ENCODE measurements at places on chromosomes 1 and 21.

DNA sequence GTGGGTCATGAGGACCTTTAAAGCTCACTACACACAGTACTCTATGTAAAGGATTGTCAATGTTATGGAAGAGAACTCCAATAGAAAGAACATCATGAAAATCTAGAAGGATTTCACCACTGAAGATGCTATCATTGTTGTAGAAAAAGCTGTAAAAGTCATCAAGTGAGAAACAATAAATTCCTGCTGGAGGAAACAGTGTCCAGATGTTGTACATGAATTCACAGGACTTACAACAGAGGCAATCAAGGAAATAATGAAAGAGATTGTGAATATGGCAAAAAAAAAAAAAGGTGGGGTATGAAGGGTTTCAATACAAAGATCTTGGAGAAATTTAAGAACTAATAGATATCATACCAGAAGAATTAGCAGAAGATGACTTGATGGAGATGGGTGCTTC is 355.1 kb upstream of the ZRANB2 start:
- no peaks in the 10 kb centered on the region for H3K36me3 ChIP-seq
- no peak overlapping the region for H3K4me3 ChIP-seq
- H3K27ac ChIP-seq = no peak overlapping the region

GRCh38 chr1:42551180-42551579 is 88.1 kb downstream of the CCDC30 start:
- H3K4me3 ChIP-seq = no peak overlapping the region
- no peaks in the 10 kb centered on the region for H3K4me1 ChIP-seq
- no peaks in the 10 kb centered on the region for H3K27me3 ChIP-seq
- no peak for DNase-seq

DNA sequence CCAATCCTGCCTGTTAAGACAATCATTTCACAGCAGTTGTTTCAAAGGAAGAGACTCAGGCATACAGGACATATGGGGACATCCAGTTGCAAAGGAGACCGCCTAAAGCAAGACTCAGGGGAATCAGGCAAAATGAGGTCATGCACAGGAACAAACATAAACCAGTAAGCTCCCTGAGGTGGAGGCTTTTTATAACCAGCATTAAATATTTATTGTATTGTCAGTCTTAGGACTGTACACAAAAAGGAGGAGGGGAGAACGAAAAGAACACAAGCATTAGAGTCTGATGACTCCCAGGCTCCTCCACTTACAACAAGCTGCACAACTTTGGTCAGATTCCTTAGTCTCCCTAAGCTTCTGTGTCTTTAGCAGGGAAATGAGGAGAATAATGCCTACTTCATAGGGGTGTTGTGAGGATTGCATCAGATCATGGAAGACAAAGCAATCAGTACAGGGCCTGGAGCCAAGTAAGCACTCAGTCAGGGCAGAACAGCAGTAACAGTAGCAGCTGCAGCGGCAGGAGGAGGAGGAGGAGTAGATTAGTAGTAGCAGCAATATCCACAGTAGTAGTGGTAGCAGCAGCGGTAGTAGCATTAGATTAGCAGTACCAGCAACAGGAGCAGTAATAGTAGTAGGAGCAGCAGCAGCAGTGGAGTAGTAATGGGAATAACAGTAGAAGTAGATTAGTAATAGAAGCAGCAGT is 54.2 kb upstream of the SPATA6 start:
- H3K36me3 ChIP-seq = no peaks in the 10 kb centered on the region
- peaks cover 4% of the 10 kb centered on the region for H3K27me3 ChIP-seq
- H3K4me1 ChIP-seq = no peaks in the 10 kb centered on the region
- no peak for DNase-seq

- no peak for DNase-seq
- H3K27me3 ChIP-seq = no peaks in the 10 kb centered on the region
- H3K4me3 ChIP-seq = no peak overlapping the region
- no peaks in the 10 kb centered on the region for H3K36me3 ChIP-seq
Observed at GRCh38 chr1:47930210-47930840, 66.9 kb downstream of the TRABD2B start.

GRCh38 chr1:16613185-16614147 is at the start of gene NBPF1:
TSS of gene NBPF1 (minus strand) at chr1:16613564.
- DNase-seq = peak; percentile 98
- H3K27ac ChIP-seq = peak within 1 kb of the TSS; percentile 21
- H3K4me1 ChIP-seq = peaks cover 16% of the 10 kb centered on the region
- peaks cover 17% of the 10 kb centered on the region for H3K36me3 ChIP-seq
- peak within 1 kb of the TSS; percentile 65 for H3K4me3 ChIP-seq

DNA sequence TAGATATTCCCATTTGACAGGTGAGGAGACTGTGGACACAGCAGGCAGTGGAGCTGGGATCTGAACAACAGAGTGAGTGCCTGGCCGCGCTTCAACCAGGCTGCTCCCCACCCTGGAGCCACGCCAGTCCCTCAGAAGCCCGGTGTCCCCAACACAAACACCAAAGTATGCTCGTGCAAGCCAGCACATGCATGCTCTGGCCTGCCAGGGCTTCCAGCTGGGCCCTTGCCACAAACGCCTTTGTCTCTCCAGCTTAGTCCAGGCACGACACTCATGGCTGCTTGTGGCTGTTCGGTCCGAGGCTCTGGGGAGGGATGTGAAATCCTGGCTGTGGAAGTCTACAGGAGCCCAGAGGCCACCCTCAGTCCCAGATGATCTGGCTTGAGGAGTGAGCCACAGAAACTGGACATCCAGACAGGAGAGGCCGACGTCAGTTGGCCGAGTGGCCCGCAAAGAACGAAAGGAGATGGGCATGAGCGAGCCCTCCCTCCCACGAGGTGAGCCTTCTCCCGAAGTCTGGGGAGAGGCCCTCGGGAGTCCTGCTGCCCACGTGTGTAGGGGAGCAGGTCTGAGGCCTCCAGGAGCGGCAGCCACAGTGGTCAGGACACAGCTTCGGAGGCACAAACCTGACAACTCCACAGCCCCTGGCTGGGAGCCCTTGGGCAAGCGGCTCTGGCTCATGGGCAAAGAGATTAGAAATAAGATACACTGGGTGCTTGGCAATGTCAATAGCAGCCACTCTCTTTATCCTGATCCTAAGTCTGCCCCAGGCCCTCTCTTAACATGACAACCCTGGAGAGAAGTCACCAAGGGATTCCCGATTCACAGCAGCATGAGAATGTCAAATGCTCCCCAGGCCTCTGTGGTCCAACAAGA is 117.1 kb upstream of the IFFO2 start:
- peaks cover 52% of the 10 kb centered on the region for H3K36me3 ChIP-seq
- no peak for DNase-seq
- H3K4me1 ChIP-seq = peaks cover 24% of the 10 kb centered on the region
- H3K4me3 ChIP-seq = no peak overlapping the region

DNA sequence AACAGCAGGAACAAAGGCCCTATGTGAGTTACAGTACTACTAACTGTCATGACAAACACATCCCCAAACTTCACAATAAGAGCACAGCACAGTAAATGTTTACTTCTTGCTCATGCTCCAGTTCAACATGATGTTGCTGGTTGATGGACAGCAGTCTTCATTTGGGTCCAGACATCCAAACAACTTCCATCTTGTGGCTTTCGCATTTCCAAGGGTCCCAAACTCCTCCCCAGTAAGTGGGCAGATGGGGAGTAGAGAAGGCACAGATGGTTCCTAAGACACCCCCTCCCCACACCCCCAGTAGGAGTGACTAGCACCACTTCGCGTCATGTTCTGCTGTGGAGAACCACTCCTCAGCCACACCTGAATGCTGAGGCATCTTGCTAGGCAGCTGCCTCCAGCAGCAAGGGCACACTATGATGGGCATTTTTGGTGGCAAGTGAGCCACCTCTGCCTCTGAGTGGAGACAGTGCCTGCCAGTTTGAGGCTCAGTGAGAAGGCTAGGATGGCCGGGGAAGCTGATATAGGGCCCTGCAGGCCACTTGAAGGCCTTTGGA is 32.7 kb upstream of the CD2 start:
- H3K36me3 ChIP-seq = no peaks in the 10 kb centered on the region
- no peak overlapping the region for H3K27ac ChIP-seq
- no peak overlapping the region for H3K4me3 ChIP-seq
- no peak for DNase-seq

GRCh38 chr1:245872475-245872874 is 634.6 kb downstream of the SMYD3 start:
- H3K4me3 ChIP-seq = no peak overlapping the region
- no peaks in the 10 kb centered on the region for H3K36me3 ChIP-seq
- peaks cover 24% of the 10 kb centered on the region for H3K4me1 ChIP-seq
- no peaks in the 10 kb centered on the region for H3K27me3 ChIP-seq
- no peak for DNase-seq
- H3K27ac ChIP-seq = no peak overlapping the region

- H3K4me3 ChIP-seq = peak overlapping the region; percentile 73
- peak overlapping the region; percentile 98 for H3K27ac ChIP-seq
- peak; percentile 85 for DNase-seq
- H3K36me3 ChIP-seq = no peaks in the 10 kb centered on the region
- H3K4me1 ChIP-seq = peaks cover 16% of the 10 kb centered on the region
Observed at GRCh38 chr1:183022202-183023145, 746 bp upstream of the LAMC1 start.

- peak overlapping the region; percentile 38 for H3K27ac ChIP-seq
- DNase-seq = peak; percentile 69
- H3K36me3 ChIP-seq = no peaks in the 10 kb centered on the region
- no peaks in the 10 kb centered on the region for H3K27me3 ChIP-seq
- peaks cover 27% of the 10 kb centered on the region for H3K4me1 ChIP-seq
Observed at GRCh38 chr1:27868932-27869718, 3.2 kb upstream of the THEMIS2 start.

DNA sequence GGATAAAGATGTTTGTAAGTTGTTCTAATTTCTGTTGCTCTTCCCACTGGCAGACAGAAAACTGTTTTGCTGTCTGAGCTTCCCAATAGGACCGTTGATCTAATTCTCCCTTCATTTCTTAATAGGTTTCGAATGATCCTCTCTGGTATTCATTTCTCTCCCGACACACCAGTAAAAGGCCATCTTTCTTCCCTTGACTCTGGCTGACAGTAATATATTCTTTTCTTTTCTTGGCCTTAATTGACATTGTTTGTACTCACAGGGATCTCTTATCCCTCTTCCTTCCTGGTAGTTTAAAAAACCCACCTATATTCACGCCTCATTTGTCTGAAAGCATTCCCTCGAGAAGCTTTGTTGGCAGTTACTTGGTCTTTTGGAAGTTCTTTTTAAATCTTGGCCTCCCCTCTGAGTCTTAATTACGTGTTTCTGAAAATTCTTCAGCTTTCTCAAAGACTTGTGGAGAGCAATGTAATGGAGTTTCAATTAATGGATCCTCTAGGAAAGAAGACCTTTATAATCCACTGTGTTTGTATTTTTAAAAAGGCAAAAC is 40.3 kb downstream of the MAP10 start:
- no peak overlapping the region for H3K4me3 ChIP-seq
- no peaks in the 10 kb centered on the region for H3K4me1 ChIP-seq
- H3K27ac ChIP-seq = no peak overlapping the region
- DNase-seq = no peak

GRCh38 chr1:26900001-26900814 is at the start of gene GPATCH3:
TSS of gene GPATCH3 (minus strand) at chr1:26900467. CDS start at chr1:26900442, 25 bp downstream.
- peaks cover 12% of the 10 kb centered on the region for H3K4me1 ChIP-seq
- peak; percentile 94 for DNase-seq
- H3K4me3 ChIP-seq = peak within 1 kb of the TSS; percentile 99
- H3K27me3 ChIP-seq = no peaks in the 10 kb centered on the region

GRCh38 chr1:68917456-68917855 is 420.6 kb upstream of the DEPDC1 start:
- no peak overlapping the region for H3K27ac ChIP-seq
- H3K4me3 ChIP-seq = no peak overlapping the region
- H3K36me3 ChIP-seq = no peaks in the 10 kb centered on the region
- peaks cover 5% of the 10 kb centered on the region for H3K4me1 ChIP-seq

DNA sequence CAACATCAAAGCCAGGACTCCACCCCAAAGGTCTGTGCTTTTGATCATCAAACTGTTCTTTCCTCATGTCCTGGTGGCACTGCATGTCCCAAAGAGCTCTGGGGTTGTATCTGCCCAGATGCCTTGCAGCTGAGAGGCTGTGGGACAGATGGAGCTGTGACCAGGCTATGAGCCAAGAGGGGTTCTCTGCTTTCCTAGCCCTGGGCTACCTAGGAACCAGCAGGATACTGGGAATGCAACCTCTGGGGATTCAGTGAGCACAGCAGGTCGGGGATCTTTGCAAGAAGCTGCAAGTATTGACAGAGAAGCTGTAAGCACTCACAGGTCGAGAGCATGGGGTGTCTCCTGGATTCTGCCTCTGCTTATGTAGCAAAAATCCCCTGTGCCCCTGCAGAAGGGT is 186.6 kb downstream of the GRIK3 start:
- H3K36me3 ChIP-seq = no peaks in the 10 kb centered on the region
- no peaks in the 10 kb centered on the region for H3K4me1 ChIP-seq
- DNase-seq = no peak
- no peak overlapping the region for H3K4me3 ChIP-seq
- H3K27ac ChIP-seq = no peak overlapping the region

GRCh38 chr1:101798417-101798816 is 198.3 kb downstream of the OLFM3 start:
- H3K27ac ChIP-seq = no peak overlapping the region
- H3K36me3 ChIP-seq = no peaks in the 10 kb centered on the region
- no peak for DNase-seq
- H3K27me3 ChIP-seq = no peaks in the 10 kb centered on the region
- H3K4me3 ChIP-seq = no peak overlapping the region

GRCh38 chr1:98342566-98342965 is 319.0 kb upstream of the SNX7 start:
- H3K4me3 ChIP-seq = no peak overlapping the region
- DNase-seq = no peak
- no peaks in the 10 kb centered on the region for H3K36me3 ChIP-seq
- H3K4me1 ChIP-seq = no peaks in the 10 kb centered on the region
- no peak overlapping the region for H3K27ac ChIP-seq

Data from upper lobe of right lung (tissue), 1 donor.